ENCODE measurements at places on chromosomes 2 and 18. TPM values are rescaled to one million over a fixed set of nuclear protein-coding genes. Genes with fewer than 3 reads are reported as not detected.
A peak's percentile ranks its signal among the peaks of the same experiment; 100 is the strongest.

Gene CRIM1
- 4.4 TPM for polyA plus RNA-seq

GRCh38 chr2:84326831-84327432, 132.1 kb downstream of the SUCLG1 start:
- DNase-seq, result no peak

Gene LRATD1
- polyA plus RNA-seq, result not detected

- DNase-seq, result no peak
Observed at GRCh38 chr18:45121146-45121545, 440.5 kb downstream of the SETBP1 start.

Gene MTERF4
- 45.7 TPM for polyA plus RNA-seq

Gene BOLL
- polyA plus RNA-seq, result not detected

- no peak for DNase-seq
Observed at GRCh38 chr2:199903111-199903510, 8.0 kb upstream of the C2orf69 start.

DNA sequence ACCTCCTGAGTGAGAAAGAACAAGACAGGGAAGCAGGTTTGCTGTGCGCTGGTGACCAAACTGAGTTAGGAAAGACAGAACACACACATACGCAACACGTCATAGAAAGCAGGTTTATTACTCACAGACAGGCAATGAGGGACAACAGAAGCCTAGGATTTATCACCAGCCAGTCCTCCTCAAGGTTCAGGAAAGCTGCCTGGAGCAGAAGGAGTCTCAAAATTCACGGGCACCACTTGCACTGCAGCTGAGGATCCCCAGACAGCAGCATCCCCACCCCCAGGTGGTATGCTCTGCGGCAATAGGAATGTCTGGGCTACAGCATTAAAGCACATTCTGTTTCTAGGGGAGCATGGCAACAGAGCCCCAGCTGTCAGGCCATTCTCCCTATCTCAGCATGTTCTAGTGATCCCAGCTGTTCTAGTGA, 284.4 kb upstream of the RGPD4 start:
- DNase-seq, result no peak

GRCh38 chr18:35114305-35114704, 73.1 kb downstream of the MAPRE2 start:
- DNase-seq, result no peak

GRCh38 chr2:224986477-224986876, 55.8 kb downstream of the DOCK10 start:
- no peak for DNase-seq

Gene SLC14A1
- polyA plus RNA-seq, result 1.0 TPM

GRCh38 chr2:207352978-207353671, 176.6 kb upstream of the CREB1 start:
- no peak for DNase-seq

DNA sequence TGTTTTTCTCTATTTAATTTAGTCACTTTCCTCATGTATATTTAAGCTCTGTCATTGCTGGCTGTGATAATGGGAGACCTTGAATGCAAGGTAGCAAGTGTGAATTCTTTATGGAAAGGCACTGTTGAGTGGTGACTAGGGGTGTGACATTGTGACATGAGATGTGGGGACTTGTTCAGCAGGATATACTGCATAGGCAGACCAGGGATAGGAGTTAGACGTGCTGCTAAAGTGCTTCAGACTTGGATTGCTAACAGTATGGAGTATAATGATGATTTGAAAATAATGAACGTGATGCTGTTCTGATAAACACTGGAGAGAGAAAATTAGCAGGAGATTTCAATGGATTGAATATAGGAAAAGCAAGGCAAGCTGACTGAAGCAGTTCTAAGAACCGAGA, 135.1 kb downstream of the NCOA1 start:
- DNase-seq, result no peak

DNA sequence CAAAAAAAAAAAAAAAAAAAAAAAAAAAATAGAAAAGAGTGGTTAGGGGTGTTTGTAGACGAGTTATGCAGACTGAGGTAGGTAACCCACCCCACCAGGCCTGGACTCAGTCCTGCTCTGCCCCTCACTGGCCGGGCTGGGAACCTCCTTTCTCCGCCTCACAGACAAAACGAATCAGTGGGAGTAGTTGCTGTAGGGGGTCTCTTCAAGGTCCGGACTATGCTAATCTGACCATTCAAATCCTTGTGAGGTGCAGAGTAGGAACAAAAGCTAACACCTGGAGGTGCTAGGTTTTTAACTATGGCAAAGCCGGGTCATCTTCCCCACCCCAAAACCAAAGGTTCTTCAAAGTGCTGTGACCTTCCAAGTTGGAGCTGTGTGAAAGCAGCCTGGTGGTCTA, 223.7 kb downstream of the SLC4A3 start:
- no peak for DNase-seq

Gene RALB
- polyA plus RNA-seq, result 89.9 TPM

Gene GALR1
- polyA plus RNA-seq, result not detected

DNA sequence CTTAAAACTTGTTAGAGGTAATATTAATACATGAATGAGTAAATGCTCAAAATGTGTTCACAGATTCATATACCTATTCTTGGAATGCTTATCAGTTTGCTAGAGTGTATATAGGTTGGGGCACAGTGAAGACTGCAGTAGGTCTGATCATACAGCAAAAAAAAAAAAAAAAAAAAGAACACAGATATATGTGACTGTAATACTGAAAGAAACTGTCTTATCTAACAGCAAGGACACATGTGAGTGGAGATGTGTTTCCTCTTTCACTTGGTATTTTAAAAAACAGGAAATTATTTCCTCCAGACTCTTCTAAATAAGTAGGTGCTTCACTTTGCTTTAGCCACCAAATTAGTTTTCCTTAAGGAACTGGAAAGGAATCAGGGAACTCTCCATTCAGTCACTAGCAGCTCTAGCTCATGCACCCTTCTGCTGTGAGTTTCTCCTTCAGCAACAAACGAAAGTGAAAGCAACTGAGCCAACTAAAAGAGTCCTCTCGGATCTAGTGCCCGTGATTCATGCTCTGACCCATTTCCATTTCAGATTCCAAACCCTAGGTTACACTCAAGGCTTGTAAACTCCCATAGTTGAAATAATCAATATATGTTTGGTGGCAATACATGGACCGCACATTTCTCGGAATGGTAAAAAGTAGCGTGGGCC, 98.5 kb downstream of the DSEL start:
- DNase-seq, result peak; percentile 14

DNA sequence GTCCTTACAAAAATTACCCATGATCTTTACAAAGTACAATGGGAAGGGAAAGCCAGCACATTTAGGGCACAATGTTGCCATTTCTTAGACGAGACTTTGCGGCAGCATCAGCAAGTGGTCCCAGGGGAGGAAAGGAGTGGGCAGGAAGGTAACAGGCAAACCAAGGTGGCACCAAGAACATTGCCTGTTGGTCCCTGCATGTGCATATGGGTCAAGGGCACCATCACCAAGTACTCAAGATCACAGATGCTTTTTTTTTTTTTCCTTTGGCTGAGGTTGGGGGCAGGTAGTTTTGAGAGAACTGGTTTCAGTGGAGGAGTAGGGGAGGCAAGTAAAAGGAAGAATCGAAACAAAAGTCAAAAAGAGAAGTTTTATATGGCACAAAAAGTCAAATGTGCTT, 752 bp upstream of the CYTIP start:
- peak; percentile 55 for DNase-seq

Gene KLHL41
- polyA plus RNA-seq, result not detected

GRCh38 chr2:157150747-157151146, 106.8 kb upstream of the GALNT5 start:
- DNase-seq, result no peak

Data from naive B cell (primary cell).